Cortex of kidney (tissue), 1 donor: ENCODE measurements at places on chromosomes 12 and 14.

DNA sequence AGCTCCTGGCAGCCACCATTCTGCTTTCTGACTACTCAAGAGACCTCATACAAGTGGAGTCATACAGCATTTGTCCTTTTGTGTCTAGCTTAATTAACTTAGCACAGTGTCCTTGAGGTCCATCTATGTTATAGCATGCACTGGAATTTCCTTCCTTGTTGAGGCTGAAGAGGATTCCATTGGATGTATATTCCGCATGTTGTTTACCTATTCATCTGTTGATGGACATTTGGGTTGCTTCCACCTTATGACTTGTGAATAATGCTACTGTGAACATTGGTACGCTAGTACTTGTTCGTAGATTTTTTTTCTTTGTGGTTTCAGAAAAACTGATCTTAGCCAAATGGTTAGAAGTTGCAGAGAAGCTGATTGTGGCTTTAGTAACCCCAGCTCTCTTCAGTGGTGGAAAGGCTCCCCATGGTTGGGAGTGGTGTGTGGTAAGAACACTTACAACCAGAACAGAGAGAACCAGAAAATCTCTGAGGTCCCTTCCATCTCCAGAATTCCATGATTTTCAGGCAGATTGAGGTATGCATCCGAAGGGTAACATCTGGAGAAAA lies 118.4 kb downstream of the SAMD4A start:
- DNase-seq: no peak

DNA sequence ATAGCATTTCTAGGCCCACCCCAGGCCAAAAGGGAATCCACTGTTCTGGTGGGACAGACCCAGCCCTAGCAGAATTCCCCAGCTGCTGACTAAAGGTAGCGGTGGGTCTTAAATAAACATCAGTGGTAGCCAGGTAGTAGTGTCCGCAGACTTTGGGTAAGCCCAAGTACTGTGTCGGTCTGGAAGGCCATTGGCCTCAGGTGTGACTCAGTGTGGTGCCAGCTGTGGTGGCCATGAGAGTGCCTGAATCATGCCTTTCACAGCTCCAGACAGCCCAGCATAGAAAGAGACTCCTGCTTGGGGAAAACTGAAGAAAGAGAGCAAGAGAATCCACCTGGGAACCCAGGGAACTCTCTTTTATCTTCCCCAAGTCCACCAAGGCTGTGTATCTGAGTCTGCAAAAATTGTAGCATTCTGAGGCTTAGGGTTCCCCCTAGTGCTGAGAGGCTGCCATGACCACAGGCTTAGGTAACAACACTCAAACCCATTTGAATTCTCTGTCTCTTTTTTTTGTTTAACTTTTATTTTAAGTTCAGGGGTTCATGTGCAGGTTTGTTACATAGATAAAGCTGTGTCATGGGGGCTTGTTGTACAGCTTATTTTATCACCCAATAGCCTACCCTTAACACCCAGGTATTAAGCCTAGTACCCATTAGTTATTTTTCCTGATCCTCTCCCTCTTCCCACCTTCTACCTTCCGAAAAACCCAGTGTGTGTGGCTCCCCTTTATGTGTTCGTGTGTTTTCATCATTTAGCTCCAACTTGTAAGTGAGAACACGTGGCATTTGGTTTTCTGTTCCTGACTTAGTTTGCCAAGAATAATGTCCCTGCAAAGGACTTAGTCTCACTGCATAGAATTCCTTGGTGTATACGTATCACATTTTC lies 16.7 kb upstream of the CD163L1 start:
- no peak for DNase-seq

GRCh38 chr14:89128311-89129026 lies 288.6 kb downstream of the FOXN3 start:
- no peak for DNase-seq

GRCh38 chr12:7601406-7601805 lies 64.3 kb downstream of the APOBEC1 start:
- DNase-seq: no peak

- DNase-seq: no peak
Observed at GRCh38 chr14:80388980-80389711, 177.8 kb upstream of the DIO2 start.

DNA sequence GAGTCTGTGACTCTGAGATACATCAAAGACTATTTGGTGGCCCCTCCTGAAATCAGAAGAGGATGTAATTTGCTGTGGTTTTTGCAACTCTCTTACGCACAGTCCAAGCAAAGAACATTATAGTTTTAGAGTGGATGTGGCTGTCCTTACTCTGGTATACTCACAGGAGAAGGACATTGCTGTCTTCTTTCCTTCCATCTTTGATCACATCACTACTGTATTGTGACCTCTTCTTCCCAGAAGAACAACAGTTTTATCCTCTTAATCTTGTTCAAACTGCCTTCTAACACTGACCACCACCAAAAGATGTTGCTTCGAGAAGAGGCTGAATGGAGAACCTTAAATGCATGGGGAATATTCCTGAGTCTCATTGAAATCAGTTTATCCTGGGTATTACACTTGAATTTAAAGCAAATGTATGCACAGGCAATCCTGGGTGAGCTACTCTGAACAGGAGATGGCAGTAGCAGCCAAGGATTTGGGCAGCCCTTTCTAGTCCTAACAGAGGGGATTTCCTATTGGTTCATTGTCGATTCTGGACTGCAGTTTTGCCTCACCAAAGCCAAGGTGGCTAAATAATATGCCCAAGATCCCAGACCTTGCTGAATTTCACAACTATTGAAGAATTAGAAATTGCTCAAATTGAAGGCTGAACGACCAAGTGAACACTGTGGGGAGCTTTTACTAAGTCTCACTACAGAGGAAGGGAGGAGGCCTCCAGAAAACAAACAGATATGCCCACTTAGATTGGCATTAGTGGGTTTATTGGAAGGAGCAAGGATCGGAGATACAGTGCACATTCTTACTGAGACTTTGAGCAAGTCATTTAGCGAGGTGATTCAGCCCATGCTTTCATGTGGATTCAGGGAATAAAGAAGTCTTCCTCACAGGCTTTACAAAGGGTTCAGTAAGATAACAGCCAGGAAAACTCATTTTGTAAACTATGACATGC lies 282.8 kb downstream of the PAWR start:
- DNase-seq: no peak
